Fibroblast of lung (primary cell): ENCODE measurements at places on chromosomes 6 and 20.

DNA sequence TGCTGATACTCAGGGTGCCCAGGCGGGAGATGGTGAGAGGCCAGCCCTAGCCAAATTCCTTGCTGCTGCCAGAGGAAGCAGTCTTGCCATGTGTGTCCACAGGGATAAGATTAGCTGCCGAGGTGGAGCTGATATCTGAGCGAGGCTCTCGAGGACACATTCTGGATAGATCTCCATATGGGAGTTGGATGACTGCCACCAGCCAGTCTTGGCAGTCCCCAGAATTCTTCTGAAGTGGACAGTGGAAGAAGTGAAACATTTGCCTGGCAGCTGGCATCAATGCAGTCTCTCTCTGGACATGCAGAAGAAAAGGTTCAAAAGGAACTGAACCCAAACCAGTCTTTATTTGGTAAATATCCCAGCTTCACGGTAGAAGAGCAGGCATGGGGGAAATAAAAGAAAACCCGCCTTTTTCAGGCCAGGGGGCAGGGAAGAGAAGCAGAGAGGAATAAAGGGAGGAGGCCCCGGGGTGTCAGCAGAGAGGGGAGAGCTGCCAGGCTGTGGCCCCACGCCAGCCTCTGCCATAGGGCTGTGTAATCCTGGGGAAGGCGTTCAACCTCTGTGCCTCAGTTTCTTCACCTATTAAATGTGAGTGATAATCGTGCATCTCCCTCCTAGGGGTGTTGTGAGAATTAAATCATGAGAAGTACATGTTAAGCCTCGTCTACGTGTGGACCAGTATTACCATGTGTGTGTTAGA is 3.7 kb upstream of the FUCA2 start:
- peak; percentile 55 for DNase-seq

DNA sequence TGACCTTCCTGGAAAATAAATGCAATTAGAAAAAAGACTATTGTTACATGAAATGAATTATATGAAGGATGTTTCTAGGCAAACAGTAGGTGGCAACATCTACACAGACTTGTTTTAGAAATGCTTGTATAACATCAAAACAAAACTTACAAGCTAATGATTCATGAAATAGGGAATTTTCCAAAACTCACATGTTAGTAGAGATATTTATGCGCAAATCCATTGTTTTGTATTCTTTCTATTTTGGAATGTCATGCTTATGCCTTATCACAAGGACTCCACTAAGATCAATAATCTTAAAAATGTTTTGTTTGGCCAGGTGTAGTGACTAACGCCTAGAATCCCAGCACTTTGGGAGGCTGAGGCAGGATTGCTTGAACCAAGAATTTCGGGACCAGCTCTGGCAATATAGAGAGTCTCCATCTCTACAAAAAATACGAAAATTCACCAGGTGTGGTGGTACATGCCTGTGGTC is 32.3 kb upstream of the LGSN start:
- peak; percentile 57 for DNase-seq

DNA sequence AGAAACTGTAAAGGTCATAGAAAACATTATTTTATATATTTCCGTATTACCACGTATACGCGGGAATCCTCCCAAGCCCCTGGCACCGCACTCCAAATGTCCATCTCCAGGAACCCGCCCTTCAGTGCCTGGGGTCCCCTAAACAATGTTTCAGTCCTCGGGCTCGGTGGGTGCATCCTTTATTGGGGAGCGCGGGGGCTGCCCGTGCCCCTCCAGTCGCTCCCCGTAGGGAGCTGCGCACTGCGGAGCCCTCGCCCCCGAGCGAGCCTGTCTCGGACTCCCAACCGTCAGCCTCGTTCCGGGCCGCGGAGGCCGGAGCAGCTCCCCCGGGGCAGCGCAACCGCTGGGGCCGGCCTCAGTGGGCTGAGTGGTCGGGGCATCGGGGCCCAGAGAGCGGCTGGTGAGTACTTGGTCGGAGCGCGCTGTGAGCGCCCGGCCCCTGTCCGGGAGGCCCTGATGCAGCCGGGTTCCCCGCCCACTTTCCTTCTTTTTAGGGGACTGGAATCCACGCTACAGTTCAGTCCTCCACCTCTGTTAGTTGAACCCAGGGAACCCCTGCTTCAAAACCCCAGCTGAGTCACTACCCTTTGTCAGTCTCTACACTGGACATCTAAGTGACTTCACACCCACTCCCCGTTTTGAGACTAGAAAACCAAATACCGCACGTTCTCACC is at the start of gene DNAH8:
DNAH8 (plus strand) TSS at position 296 of the 674 bp plus-strand sequence. CDS start 7,499 bp downstream, outside the sequence.
- peak; percentile 18 for DNase-seq

DNA sequence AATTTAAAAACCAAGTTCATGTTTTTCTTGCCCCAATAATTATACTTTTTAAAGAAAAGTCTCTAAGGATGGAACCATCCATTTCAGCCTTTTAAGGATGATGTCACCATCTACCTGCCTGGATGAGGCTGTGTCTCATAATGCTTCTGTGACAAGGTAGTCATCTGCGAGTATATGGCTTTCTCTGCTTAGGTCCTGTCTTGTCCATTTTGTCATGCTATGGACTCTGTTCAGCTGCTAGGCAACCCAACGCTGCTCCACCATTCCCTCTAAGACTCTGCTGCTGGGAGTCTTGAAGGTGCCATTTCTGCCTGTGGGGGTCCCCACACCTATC is 459.8 kb upstream of the RUNX2 start:
- DNase-seq = no peak

DNA sequence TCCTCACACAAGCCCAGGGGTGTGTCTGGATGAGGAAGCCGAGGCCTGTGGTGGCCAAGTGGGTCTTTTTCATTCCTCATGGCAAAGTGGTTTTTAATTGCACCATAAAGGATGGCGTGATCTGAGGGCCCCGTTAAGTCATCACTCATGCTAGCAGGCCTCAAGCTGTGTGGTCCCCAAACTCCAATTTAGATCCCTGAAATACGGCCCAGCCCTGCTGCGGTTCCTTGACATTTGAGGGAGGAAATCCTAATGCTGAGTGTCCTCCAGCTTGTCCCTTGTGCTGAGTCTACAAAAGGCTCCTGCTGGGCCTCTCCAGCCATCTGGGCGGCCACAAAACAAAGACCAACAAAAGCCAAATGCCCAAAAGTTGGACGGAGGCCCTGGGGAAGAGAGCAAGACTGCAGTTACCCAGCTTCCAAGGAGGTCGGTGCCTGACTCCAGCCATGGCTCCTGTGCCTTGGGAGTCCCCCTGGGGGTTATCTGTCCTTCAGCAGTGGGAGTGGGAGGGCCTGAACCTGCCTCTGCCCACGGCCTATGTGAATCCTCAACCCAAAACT is 162.3 kb upstream of the PDE10A start:
- no peak for DNase-seq

- DNase-seq = peak; percentile 80
Measured at GRCh38 chr6:132764370-132764769, 6.7 kb upstream of the VNN2 start.

DNA sequence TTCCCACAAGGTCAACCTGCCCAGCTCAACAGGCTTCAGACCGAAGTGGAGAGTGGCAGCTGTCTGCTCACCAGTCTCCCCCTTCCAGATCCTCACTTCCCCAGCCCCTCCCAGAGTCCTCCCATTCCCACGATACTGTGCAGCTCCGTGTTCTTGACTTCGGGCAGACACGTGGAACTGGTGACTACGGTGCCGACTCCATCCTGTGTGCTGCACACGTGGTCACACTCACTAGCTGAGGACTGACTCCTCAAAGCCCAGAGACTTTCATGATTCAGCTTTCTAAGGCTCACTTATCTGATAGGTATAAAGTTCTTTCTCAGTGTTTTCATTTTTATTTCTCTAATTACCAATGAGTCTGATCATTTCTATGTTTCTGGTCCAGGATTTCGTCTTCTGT is 32.4 kb downstream of the GABRR2 start:
- DNase-seq = no peak

- no peak for DNase-seq
Measured at GRCh38 chr6:30020626-30021025, 40.4 kb upstream of the POLR1H start.

GRCh38 chr6:135909737-135910387 is 58.4 kb downstream of the PDE7B start:
- DNase-seq = peak; percentile 25

DNA sequence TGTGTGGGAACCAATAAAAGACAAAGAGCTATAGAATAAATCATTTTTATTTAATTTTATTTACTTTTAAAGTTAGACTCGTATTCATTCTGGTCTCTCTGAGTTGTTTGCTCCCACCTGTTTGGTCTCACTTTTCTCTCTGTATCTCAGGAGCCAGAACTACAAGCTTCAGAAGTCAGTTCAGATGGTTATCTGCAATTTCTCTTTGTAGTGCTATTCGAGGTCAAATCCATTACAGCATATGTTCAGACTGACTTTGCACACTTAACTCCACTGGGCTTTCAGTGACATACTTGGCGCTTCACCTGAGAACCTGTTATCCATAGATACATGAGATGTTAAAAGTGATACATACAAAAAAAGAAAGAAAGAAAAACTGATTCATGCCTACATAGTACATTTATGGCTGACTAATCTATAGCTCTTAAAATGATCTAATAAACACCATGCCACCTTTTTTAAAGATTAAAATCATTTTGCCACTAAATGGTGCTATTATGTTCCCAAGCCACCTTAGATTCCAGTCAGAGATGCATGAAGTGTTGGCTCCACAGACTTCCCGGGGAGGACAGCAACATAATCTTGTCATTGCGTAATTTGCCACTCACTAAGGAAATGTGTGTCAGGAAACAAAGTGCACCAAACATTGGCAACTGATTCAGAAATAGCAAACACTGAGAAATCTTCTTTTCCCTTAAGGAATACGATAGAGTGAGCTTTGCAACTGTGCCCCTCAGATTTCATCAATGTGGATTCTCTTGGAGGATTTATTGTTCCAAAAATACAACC is 396.7 kb downstream of the HACE1 start:
- no peak for DNase-seq
